M059J (cell line): ENCODE measurements at places on chromosomes 6 and 20.

GRCh38 chr6:147579667-147580066 lies 71.2 kb downstream of the SAMD5 start:
- DNase-seq = no peak

GRCh38 chr6:35735452-35735851 lies 1.4 kb upstream of the ARMC12 start:
- no peak for DNase-seq

- no peak for DNase-seq
Measured at GRCh38 chr6:43426928-43427405, 374 bp upstream of the ABCC10 start.

- peak; percentile 70 for DNase-seq
Measured at GRCh38 chr6:43013097-43013842, 476 bp downstream of the MEA1 start.

DNA sequence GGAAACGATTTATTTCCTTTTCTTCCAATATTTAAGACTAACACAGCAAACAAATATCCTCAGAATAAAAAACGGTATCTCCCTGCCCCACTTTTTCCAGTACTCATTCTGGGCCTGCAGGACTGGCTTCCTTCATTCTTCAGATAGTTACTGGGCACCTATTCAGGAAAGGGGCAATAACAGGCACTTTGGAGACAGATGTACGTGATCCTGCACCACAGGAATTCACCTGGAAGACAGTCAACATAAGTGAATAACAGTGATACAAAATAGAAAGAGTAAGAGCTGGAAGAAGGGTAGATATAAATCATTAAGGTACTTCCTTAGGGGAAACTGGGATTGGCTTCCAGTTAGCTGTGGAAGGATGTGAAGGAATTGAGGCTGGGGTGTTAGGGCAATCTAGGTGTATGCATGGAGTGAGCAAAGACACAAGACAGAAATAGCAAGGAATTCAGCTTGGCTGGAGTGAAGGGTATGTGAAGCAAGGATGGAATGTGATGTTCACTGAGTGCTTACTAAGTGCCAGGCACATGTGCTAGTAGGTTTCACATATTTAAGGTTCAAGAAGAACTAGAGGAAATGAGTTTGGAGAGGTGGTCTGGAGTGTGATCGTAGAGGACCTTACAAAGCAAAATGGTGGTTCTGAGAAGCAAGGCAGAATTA lies 49.3 kb upstream of the FAM83C start:
- peak; percentile 87 for DNase-seq

DNA sequence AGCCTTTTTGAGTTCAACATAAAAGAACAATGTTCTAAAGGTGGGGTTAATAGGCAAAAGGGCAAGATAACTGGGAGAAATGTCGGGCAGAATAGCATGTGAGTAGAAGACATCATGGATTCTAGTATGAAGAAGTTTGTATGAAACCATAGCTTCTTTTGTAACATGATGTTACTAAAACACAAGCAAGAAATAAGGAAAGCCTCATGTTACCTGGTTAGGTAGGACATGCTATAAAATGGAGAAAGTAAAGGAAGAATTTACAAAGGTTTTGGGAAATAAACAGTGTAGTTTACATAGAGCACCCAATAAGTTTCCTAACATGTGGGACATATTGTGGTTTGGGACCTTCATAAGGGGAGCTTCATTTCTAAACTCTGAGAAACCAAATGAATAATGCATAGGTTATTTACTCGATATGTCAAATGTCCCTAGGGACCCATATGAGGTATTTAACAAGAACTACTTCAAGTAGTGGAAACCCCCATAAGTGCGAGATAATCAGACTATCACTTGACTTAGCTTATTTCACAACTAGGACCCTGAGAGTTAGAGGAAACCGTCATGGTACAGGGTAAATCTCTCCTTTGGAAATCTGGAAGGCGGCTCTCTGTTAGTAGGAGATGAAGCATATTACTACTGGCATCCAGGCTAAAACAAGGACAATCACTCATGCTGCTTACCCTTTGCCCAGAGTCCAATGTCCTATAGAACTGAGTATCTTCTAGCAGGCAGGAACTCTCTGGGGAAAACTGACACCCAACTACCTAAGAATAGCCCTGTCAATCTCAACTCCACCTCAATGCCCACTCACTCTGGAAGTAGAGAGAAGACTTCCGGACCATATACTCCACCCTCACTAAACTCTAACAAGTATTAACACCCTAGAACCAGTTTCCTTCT lies 57.5 kb downstream of the ILRUN start:
- DNase-seq = no peak

GRCh38 chr20:1266167-1266973 lies at the start of gene SNPH:
TSS of gene SNPH (plus strand) at chr20:1266294. CDS start at chr20:1296240, 29,946 bp downstream.
- peak; percentile 76 for DNase-seq

DNA sequence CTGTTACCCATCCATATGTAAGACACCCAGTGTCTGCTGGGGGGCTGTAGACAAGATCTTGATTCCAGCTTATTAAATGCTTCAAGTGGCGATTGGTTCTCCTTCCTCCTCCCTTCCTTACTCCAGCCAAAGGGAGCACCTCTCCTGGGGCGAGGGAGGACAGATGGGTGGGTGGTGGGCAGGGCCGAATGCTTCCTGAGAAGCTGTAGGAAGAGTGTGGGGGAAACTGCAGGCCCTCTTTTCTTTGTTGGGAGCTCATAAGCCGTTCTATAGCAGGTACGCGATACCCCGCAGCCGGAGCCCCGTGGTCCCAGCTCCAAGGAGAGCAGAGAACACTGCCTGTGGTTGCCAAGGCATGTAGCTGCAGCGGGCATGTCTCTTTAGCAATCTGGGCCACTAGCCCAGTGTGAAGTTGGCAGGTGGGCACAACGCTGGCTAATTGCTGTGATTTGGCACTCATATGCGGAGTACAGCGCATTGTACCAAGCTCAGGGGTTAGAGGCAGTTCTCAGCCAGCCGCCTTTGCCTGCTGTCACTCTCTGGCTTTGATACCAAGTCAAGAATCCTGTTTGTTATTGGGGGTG lies 14.7 kb upstream of the KCNG1 start:
- no peak for DNase-seq

- no peak for DNase-seq
Measured at GRCh38 chr6:83313882-83314281, 117.0 kb downstream of the ME1 start.

DNA sequence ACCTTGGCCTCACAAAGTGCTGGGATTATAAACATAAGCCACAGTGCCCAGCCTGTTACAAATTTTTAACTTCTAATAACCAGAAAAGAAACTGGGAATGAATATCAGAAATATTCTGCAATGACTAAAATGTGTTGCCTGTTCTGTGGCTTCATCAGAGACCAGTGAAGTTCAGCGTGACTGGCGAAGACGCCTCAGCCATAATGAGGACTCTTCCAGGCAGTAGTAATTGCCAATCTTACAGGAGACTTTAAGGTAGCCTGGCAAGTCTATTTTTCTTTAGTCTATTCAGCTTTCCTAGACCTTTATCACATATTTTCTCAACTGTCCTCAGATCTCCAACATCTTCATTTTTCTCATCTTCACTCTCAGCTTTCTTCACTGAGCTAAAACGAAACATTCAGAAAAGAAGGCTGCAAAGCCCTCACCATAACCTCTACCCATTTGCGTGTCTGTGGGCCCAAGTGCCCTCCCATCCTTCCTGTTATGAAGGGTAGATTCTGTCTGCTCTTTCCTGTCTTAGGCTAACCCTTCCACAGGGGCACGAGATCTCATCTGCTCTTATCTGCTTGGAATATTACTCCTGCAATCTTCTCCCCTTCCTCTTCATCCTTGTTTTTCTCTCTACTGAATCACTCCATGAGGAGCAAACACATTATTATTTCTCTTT lies 42.0 kb upstream of the OLIG3 start:
- DNase-seq = no peak
